CD4-positive, alpha-beta T cell treated with Interleukin-15 for 4 hours (primary cell): ENCODE measurements at places on chromosomes 7 and 10.

GRCh38 chr10:132420981-132421846 lies 24.2 kb downstream of the PWWP2B start:
- peak; percentile 21 for DNase-seq

- peak; percentile 52 for DNase-seq
These were observed 33.7 kb downstream of the NRBF2 start for GRCh38 chr10:63166742-63167258.

- DNase-seq = no peak
These were observed 83.0 kb downstream of the C1GALT1 start for GRCh38 chr7:7265081-7266075.

GRCh38 chr10:38156416-38157269 lies 62.5 kb downstream of the ZNF37A start:
- DNase-seq = no peak

GRCh38 chr7:7786595-7786994 lies 68.2 kb upstream of the RPA3 start:
- no peak for DNase-seq

- no peak for DNase-seq
These were observed 19.3 kb upstream of the TOMM7 start for GRCh38 chr7:22841954-22842353.

- no peak for DNase-seq
These were observed 171.3 kb downstream of the FZD1 start for GRCh38 chr7:91435381-91436059.

DNA sequence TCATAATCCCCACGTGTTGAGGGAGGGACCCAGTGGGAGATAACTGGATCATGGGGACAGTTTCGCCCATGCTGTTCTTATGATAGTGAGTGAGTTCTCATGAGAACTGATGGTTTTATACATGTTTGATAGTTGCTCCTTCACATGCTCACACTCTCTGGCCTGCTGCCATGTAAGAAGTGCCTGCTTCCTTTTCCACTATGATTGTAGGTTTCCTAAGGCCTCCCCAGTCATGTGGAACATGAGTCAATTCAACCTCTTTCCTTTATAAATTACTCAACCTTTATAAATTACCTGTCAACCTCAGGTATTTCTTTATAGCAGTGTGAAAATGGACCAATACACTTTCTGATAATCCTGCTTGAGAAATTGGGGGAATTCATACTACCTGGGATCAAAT lies 80.2 kb downstream of the ZNF37A start:
- DNase-seq = no peak

DNA sequence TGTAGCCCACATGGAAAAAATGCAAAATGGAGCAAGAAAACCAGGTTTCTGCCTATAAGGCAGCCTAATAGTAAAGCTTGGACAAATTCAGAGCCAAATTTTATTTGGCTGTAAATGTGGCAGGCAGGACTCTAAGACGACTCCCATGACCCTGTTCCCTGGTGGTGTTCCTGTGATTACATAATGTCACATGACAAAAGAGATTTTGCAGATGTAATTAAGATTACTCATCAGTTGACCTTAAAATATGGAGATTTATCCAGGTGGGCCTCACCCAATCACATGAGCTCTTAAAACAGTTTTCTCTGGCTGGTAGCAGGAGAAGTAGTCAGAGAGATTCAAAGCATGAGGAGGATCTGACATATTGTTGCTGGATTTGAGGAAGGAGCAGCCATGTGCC lies 303.1 kb upstream of the IMMP2L start:
- DNase-seq = no peak

DNA sequence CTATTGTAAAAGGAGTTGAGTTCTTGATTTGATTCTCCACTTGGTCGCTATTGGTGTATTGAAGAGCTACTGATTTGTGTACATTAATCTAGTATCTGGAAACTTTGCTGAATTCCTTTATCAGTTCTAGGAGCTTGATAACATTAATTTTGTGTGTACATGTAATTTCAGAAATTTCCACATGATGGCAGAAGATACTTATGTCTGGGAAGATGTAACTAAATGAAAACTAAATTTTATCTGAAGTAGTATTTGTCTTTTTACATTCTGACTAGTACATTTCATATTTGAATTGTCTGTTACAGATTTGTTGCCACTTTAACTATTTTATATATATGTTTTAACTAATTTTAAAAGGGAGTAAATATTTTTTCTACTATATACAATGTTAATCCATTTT lies 27.6 kb downstream of the SDHAF3 start:
- DNase-seq = no peak
